A172 (cell line): ENCODE measurements at places on chromosomes 7 and 10.

GRCh38 chr7:99837649-99838361, 10.0 kb downstream of the CYP3A43 start:
- DNase-seq: no peak

- no peak for DNase-seq
Measured at GRCh38 chr10:57017356-57018037, 656.4 kb upstream of the ZWINT start.

DNA sequence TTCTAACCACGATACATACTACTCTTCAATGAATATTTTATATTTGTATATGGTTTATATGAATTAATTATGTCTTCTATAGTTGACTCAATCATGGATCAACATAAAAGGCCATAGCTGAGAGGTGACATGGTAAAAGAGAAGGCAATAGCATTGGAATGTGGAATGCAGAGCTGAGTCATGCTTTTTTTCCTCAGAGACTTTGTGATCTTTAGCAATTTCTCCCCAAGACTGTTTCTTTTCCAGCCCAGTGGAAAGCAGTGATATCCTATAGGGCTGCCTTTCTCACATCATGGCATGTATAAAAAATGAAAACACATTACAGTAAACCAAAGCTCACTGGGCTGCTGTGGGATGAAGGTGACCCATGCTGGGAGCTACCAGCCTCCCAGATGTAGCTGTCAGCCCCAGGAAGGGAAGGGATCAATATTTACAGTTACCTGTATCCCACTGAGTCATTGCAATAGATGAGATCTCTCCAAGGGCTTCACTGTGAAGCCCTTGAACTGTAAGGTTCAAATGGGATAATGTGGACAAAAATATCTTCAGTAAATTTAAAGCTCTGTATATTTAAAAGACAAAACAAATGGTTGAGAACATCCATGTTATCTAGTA, 30.2 kb downstream of the SLC39A12 start:
- peak; percentile 86 for DNase-seq

DNA sequence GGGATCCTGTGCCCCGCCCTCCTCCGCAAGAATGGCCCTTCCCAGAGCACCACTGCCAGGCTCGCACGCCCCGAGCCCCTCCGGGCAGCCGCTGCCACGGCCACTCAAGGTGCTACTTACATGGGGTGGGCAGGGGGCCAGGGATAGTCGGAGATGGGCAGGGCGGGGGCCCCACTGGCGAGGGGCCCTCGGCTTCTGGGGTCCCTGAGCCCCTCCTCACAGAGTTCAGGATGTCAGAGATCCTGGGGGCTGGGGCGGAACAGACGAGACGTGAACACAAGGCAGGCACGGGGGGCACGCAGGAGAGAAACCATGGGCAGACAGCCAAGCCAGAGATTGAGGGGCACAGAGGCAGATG, 25.6 kb downstream of the YKT6 start:
- DNase-seq: no peak

DNA sequence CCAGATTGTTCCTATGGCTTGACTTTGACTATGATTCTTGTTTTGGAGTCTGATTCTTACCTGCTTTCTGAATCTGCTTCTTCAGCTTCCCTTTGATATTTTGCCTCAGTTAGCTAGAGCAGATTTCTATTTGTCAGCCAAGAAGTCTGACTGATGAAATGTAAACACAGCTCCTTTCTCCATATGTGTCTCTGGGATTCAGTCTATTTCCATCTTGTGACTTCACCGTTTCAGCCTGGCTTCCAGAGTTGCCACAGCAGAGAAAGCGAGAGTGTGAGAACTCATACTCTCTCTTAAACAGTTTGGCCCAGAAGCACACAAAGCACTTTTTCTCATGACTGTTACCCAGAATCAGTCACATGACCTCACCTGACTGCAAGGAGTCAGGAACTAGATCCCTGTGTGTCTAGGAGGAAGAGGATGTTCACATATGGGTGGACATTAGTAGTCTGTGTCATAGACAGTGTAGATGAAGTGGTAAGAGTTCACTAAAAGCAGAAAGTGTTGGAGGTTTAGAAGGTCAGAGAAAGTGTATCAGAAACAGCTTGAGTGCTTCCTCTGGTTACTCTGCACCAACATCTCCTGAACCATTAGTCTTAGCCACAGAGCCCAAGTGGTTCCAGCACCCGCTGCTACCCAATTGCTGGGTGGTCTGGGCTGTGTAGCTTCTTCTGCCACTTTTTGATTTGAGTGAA, 103.4 kb upstream of the CDK6 start:
- DNase-seq: no peak
